ENCODE measurements at places on chromosomes 6 and 20. TPM values are rescaled to one million over a fixed set of nuclear protein-coding genes. Genes with fewer than 3 reads are reported as not detected.

DNA sequence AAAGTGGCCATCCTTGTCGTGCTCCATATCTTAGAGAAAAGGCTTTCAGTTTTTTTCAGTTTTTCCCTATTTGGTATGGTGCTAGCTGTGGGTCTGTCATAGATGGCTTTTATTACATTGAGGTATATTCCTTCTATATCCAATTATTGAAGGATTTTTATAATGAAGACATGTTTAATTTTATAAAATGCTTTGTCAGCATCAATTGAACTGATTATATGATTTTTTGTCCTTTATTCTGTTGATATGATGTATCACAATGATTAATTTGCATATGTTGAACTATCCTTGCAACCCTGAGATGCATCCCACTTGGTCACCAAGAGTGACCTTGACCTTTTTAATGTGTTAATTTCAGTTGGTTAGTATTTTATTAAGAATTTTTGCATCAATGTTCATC lies 55.1 kb upstream of the VGLL2 start:
- no peak for DNase-seq

Gene LY86
- total RNA-seq = 2.6 TPM

GRCh38 chr6:160735523-160735922 lies 33.5 kb downstream of the PLG start:
- no peak for DNase-seq

DNA sequence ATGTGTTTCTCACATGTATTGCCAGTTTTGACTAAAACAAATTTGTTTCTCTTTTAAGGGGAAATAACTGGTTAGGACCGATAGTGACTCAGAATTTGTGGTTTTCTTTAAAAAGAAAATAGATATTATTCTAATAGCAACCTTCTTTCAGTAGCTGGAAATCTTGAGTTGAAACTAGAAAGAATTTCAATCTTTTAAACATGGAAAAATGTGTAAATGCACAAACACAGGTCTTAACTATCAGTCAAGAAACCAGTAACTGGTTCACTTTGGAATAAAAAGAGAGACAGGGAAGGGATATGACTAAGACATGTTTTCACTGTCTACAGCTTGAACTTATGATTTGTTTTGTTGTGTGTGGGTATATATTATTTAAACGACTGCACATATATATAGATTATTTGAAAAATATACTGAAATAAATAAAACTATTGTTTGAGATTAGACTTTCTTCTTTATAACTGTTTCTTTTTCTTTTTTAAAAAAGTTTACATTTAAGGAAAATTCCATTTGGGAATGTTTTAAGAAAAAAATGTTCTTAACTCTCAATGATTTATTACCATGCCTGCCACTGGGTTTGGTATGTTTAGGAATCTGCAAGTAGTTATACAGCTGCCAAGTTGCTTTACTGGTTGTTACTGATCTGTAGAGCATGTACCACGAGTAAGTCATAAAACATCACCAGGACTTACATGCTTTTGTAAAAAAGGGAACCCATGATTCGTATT lies 753.3 kb upstream of the MARCKS start:
- no peak for DNase-seq

Gene CLPSL2
- not detected for total RNA-seq

DNA sequence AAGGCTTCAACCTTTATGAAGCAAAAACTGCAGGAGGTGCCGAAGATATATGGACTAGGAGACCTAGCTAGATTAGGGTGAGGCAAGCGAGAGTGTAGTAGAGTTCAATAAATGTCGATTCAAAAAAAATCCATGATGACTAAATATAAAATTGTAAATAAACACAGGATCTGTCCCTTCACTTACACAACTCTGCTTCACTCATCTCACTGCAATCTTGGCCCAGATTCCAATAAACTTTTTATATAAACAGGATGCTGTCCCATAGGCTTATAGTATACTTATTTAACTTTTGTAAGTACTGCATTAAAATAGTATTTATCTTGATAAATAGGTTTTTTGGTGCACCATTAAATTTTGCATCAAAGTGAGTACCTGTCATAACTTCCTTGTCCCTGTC lies 648.4 kb upstream of the NRSN1 start:
- DNase-seq = no peak

DNA sequence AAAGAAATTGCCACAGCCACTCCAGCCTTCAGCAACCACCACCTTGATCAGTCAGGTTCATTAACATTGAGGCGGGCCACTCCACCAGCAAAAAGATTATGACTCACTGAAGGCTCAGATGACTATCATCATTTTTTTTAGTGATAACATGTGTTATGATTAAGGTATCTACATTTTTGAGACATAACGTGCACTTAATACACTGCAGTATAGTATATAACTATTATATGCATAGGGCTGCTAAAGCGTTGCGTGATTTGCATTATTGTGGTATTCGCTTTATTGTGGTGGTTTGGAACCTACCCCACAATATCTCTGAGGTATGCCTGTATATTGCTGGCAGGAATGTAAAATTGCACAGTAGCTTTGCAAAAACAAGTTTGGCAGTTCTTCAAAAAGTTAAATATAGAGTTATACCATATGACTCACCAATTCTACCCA lies 6.8 kb upstream of the RIPK1 start:
- DNase-seq = no peak

Gene ARMC2
- 12.3 TPM for total RNA-seq

Gene TMEM14C
- total RNA-seq = 85.3 TPM

Gene MOG
- not detected for total RNA-seq

DNA sequence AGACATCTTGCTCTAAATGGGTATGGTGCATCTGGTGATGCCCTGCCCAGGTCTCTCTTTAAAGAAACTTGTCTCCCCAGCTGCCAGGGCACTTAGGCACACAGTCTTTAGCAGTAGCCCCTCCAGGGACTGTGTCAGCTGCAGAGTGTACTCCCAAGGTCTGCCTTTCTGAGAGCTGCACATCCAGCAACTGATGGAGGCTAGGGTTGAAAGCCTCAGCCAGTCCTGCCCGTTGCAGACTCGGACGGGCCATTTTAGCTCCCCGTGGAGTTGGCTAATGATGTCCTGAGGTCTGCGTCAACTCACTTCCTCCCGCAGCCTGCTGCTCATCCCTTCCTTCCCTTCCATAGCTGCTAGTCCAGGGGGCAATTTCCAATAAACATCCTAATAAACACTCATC lies 381.8 kb downstream of the PTPRT start:
- no peak for DNase-seq

- DNase-seq = no peak
These were observed 21.7 kb upstream of the TAGAP start for GRCh38 chr6:159066483-159066882.

DNA sequence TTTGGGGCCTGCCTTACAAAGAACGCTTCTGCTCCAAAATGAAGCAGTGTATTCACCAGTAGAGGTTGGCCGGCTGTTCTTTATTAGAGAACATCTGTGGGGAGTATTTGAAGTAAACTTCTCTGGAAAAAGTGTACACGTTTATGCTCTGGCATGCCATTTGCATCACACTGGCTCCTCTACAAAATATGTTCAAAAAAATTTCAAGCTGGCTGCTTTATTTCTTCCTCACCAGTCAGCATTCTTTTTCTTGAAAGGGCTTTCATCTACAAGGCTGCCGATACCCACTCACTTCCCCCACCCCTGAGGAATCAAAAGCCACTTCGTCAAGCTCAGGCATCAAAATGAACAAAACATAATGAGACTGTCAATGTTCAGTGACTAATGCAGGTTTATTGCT lies 294.1 kb downstream of the TFAP2B start:
- DNase-seq = no peak

Gene CDYL
- 44.2 TPM for total RNA-seq

- no peak for DNase-seq
These were observed 257.7 kb upstream of the CDYL start for GRCh38 chr6:4518506-4518905.

Gene VEGFA
- 107 TPM for total RNA-seq

GRCh38 chr6:45727228-45727627 lies 288.4 kb downstream of the CLIC5 start:
- DNase-seq = no peak

DNA sequence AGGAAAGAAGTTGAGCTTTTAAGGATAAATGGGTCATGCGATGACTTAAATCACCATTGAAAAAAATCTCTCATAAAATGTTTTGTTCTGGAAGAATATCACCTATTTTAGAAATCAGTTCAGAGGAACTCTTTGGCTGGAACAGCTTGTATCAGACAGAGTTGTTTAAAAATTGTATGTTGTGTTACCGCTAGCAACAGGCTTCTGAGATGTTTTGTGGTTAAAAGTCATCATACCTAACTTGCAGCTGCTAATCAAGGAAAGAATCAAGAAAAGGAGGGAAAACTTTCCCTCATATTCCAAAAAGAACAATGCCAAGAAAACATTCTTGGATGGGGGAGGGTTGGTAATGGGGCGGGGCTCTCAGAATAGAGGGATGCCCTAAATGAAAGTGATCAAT lies 220.7 kb upstream of the CITED2 start:
- DNase-seq = no peak

GRCh38 chr6:134034961-134035822 lies 17.2 kb downstream of the SLC2A12 start:
- DNase-seq = no peak

DNA sequence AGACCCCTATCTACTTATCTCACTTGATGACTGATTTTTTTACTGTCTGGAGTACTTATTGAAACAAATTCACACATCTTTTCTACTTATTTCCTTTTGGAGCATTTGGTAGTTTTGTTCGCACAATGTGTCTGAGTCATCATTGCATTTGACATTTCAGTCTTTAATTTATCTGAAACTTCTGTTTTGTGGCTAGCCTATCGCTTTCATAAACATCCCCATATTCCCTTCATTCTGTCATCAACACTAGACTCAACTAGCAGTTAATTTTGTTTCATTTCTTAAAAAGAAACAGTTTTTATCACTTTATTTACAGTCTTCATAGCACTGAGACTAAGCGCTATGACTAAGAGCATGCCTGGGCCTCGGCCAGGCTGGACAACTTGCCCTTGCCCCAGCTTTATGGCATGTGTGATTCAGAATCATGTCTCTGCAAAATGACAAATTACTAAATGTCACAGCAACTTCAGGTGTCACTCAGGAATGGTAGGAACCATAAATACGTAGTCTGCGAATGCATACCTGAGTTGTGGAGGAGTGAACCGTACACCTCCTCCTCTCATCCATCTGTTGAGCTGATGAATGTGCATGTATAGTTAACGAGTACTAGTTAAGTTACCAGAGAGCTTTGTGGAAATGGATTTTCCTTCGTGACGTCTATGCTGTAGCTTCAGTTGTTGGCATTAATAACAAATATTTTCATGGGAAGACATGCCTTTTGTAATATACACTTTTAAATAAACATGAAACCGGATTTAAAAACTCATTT lies 16.2 kb downstream of the L3MBTL3 start:
- DNase-seq = no peak

DNA sequence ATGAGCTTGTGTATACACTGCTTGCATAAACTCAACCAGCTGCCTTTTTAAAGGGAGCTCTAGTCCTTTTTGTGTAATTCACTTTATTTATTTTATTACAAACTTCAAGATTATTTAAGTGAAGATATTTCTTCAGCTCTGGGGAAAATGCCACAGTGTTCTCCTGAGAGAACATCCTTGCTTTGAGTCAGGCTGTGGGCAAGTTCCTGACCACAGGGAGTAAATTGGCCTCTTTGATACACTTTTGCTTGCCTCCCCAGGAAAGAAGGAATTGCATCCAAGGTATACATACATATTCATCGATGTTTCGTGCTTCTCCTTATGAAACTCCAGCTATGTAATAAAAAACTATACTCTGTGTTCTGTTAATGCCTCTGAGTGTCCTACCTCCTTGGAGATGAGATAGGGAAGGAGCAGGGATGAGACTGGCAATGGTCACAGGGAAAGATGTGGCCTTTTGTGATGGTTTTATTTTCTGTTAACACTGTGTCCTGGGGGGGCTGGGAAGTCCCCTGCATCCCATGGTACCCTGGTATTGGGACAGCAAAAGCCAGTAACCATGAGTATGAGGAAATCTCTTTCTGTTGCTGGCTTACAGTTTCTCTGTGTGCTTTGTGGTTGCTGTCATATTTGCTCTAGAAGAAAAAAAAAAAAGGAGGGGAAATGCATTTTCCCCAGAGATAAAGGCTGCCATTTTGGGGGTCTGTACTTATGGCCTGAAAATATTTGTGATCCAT lies 15.3 kb downstream of the TNFAIP3 start:
- DNase-seq = no peak

Measured in aorta (tissue), 5 donors.